ENCODE measurements at places on chromosomes 3 and 15.

DNA sequence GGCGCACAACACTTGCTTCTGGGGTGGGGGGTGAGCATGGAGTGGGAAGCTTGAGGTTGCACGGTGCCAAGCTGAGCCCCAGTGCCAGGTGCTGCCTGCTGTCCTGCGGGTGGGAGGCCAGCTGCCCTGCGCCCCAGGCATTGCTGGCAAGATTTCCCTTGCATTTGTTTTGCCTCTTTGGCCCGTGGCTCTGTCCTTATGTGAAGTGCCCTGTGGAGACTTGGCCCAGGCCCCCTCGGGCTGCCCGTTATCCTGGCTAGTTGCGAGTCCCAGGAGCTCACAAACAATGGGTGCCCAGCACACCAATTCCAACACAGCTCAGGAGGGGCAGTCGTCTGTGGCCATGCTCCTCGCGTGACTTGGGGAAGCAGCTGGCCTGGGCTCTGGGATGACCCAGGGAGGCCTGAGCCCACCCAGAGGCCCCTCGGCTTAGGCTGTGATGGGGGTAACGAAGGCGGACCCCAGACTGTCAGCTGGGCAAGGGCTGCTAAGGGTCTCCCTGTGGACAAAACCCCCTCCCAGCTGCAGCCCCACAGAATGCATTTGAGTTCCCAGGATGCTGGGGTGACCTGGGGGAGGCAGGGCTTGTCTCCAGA is 5.9 kb downstream of the C3orf22 start:
- DNase-seq: no peak

DNA sequence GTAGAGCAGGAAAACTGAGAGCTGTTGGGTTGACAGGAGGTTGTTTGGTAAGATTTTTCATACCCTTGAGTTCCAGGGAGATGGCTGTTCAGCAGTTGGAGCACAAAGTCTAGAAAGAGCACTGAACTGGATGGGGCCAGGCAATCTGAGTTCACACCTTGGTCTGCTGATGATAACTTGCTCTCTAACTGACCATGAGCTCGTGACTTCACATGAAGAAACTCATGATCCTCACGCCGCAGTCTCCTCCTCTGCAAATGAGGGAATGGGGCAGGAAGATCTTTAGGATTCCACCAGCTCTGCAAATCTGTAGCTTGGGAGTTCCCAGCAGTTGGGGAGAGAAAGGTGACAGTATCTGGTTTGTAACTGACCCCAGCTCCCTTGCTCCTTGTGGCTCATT is 33.7 kb downstream of the CORO2B start:
- no peak for DNase-seq

DNA sequence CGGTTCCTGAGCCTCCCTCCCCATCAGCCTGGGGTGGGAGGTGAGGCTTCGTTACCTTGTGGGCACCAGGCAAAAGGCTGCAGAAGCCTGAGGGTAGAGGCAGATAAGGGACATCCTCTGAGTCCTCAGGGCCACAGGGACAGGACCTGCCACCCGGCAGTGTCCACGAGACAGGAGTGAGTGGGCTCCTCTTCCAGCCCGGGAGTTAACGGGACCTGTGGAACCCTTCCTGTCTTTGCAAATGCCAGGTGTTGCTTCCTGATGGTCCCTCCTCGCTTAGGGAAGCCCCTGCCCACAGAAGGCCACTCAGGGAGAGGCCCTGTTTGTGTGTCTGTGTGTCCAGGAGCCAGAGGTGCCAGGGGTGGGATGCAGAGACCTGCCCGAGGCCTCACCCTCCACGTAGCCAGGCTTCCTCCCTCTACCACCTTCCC is 111.1 kb upstream of the ALDH1A3 start:
- no peak for DNase-seq

GRCh38 chr15:90035840-90036230 is 34.7 kb downstream of the ZNF710 start:
- DNase-seq: no peak

GRCh38 chr15:60457985-60458384 is 21.0 kb downstream of the ICE2 start:
- no peak for DNase-seq

DNA sequence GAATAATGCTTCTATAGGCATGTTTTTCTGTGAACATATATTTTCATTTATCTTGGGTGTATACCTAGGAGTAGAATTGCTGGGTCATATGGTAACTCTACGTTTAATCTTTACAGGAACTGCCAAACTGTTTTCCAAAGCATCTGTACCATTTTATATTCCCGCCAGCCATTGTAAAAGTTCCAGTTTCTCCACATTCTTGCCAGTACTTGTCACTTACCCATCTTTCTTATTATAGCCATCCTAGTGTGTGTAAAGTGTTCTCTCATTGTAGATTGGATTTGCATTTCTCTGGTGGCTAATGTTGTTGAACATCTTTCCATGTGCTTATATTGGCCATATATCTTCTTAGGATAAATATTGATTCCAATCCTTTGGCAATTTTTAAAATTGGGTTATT is 31.2 kb upstream of the CFAP20DC start:
- DNase-seq: no peak

GRCh38 chr15:89442671-89443307 is 53.6 kb downstream of the RHCG start:
- DNase-seq: peak; percentile 84

DNA sequence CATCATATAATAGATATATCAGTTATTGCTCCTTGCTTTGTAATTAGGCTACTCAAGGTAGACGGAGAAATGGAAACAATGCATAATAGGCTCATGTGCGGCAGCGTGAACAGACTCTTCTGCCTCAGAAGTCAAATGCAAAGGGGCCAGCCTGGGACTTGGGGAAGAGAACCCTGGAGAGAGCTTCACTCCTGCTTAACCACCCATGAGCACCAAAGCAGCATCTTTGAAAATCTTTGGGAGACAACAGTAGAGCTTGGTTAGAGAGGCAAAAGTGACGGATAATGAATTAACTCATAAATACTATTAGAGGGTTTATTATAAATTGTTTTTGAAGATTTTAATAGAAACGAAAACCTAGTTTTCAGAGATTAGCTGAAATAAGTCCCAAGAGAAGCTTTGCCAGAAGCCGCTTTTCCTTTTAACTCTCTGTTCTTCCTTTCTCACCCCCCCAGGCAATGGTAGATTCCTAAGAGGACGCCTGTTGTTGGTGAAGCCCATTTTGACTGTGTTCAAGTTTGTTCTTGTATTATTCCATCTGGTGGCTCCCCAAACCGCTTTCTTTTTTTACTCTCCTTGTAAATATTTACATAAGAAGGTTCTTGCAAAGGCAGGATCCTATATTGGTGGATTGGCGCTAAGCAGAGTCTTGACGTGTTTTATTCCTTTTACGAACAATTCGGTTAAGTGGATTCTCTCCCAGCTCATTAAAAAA is 196.0 kb upstream of the TPRG1 start:
- no peak for DNase-seq

DNA sequence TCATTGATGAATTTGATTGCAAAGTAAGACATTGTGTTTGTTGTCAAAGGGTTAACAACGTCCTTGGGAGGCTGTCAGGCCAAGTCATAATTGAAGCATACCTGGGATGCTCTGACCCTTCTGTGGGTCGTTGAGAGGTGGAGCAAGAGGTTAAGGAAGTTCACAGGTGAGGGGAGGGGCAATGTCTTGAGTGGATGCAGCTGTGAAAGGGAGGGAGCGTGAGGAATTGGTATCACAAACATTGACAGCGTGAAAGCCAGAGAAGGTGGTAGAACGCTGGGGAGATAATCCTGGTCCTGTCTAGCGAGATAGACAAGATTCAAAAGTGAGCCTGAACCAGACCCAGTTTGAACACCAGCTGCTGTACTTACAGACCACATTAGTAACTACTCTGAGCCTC is 79.4 kb downstream of the HES1 start:
- no peak for DNase-seq

GRCh38 chr15:72486144-72486543 is 12.0 kb downstream of the ARIH1 start:
- DNase-seq: no peak
